Inflammatory macrophage treated with lipopolysaccharide for 1 hour (primary cell): ENCODE measurements at places on chromosomes 12 and 14.

DNA sequence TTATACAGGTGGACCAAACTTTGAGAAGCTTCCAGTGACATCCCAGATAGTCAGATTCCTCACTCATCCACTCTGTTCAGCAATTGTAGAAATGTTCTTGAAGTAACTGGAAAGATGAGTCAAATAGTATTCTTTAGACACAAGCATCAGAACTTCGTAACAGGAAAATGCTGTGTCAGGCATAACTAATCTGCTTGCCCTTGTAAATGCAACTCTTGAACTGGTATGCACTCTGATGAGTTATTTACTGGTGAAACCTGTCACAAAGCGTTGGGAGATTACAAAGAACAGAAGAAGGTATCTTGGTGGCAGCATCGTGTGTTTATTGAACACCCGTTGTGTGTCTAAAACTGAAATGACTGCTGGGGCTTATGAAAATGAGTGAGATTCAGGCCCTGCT, 10.8 kb upstream of the DUSP6 start:
- DNase-seq: no peak

- DNase-seq: peak; percentile 12
Observed at GRCh38 chr14:90409209-90409730, 12.4 kb downstream of the CALM1 start.

- DNase-seq: no peak
Observed at GRCh38 chr14:26839481-26839880, 241.6 kb upstream of the NOVA1 start.

DNA sequence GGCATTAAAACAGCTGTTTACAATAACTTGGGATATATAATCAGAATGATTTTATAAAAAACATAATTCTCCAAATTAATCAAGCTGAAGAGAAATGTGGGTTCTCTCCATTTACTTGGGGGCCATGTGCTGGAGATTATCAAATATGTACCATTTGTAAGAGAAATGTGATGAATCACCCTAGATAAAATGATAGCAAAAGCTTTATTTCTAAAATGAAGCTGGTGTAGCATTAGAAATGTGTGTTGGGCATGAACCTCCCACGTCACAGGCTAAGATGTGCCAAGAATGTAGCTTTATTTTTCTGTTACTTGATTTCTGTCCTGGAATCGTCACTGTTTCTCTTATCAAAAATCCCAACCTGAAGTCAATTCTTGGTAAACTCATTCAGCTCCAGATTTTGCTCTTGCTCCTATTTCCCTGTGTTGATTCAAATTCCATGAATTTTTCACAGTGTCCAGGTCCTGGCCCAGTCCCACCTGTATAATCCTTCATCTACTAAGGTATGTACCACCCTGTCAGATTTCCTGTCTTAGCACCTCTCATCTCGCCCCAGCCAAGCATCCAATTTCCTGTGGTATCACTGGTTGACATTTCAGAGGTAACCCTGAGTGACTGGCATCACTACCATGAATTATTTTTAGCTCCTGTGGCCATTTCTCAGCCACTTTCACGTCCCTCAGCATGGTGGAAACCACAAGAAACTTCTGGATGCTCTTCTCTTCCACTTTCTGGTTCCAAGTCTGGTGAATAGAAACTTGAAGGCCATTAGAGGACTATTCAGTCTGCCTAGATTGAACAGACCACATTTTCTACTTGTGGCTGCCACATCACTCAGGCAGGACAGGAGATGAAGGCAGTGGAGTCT, 103.6 kb upstream of the FLRT2 start:
- DNase-seq: no peak

DNA sequence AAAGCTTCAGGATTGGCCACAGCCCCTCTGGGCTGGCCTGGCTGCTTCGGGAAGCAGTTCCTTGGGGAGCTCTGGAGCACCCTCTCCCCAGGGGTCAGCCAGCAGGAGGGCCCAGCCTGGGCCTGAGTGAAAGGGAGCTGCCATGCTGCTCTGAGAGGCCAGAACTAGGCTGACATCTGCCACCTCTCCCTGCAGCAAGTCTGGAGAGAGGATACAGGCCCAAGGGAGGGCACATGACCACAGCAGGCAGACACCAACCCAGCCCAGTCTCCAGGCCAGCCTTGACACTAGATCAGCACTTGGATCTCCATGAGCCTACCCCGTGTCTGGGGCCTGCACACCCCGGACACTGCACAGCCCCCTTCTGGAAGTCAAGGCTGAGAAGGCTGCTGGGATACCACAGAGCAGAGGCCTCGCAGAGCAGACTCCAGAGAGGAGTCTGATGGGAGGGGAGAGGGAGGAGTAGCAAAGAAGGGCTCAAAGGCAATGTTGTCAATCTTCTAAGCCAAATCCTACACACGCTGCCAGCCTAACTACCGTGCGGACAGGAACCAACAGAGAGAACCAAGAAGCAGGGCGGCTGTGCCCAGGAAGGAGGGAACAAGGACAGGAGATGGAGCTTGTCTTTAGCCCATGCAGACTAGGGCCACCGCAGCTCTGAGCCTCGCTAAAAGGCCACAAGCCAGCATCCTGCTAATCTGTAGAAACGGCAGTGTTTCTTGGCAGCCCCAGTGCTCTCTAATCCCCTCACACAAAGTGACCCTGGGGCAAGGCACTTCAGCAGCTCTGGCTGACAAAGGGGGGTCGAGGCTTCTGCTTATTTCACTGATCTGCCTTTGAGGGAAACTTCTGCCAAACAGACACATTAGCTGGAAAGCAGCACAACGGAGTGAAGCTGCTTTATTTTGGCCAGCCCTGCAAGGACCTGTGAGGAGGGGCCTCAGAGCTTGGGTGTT, 12.9 kb downstream of the COL2A1 start:
- no peak for DNase-seq

DNA sequence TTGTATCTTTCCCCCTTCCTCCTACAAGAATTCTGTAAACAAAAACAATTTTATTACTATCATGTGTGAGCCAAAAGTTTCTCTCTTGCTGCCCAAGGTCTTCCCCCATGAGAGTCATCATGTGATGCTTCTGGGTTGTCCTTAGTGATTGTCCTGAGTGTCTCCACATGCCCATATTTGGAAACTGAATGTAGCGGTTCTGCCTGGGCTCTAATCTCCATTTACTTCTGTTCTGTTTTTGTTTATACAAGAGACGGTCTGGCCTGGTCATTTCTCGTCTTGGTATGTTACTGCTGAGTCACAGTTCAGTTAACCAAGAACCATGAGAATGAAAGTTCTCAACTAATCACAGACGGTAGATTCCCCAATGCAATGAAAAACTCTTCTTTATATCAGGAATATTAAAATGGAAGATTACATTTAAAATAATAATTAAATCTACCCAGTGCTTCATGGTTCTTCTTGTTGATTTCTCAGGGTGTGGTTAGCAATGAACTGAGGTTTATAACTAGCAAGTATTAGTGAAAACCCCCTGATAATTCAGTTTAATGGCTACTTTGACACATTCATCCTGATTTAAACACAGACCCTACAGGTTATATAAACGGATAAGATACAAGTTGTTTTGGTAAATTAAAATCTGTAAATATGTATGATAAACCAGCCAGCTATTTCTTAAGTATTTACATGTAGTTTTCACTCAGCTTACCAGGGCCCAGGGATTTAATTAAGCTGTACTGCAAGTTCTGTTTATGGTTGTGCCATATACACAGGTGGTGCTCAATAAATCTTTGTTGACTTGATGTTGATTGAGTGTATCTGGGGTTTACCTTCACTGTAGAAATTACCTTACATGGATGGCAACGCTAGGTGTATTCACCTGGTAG, 81.1 kb downstream of the PELI2 start:
- DNase-seq: peak; percentile 85

DNA sequence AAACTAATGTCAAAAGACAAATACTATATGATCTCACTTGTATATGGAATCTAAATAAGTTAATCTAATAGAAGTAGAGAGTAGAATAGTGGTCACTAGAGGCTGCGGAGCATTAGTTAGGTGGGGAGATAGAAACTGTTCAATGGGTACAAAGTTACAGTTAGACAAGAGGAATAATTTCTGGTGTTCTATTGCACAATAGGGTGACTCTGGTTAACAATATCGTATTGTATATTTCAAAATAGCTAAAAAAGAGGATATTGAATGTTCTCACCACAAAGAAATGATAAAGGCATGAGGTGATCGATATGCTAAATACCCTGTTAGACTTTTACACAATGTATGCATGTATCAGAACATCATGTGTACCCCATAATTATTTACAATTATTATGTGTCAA, 42.9 kb downstream of the IGF1 start:
- no peak for DNase-seq

DNA sequence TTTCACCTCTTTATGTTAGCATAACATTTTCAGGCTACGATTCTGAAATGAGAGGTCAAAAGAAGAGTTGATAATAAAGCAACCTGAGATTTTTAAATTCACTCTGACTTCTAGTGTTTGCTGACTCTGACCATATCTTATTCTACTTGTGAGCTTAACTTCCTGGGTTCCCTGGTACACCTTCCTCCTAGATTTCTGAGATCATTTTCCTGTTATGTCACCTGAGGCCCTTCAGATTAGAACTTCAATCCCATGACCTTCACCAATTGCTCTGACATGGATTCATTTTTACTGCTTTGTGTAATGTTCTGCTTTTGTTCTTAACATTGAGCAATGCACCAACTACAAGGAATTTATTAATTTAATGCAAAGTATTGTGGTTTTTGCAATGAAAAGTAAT, 542.9 kb upstream of the FLRT2 start:
- DNase-seq: no peak

DNA sequence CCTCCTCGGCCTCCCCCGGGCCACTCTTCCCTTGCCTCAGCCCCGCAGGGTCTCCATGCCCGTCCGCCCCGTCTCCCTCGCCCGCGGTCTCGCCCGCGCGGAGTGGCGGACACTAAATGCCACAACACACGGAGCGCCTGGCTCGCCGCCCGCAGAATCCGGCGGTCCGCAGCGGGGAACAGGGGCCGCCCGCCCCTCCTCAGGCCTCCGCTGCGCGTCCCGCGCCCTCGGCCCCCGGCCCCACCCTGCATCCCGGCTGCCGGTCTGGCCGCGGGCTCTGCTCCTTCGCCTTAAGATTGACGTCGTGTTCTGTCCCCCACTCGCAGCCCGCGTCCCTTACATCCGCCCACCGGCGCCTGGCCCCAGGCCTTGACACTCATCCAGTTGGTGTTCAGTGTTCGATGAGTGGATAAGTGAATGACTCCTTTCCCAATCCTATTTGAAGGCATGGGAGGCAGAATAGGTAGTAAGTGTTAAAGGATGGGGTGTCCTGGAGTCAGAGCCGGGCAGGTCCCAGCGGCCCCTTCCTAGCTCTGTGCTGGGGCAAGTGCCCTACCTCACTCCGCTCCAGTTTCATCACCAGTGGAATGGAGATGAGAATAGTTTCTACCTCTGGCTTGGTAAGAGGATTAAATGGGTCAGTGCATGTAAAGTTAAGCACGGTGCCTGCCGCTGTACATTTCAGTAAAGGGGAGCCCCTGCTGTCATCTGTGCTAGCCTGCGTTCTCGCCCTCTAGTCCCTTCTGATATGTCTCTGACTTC, 622 bp downstream of the TECPR2 start:
- DNase-seq: peak; percentile 23

DNA sequence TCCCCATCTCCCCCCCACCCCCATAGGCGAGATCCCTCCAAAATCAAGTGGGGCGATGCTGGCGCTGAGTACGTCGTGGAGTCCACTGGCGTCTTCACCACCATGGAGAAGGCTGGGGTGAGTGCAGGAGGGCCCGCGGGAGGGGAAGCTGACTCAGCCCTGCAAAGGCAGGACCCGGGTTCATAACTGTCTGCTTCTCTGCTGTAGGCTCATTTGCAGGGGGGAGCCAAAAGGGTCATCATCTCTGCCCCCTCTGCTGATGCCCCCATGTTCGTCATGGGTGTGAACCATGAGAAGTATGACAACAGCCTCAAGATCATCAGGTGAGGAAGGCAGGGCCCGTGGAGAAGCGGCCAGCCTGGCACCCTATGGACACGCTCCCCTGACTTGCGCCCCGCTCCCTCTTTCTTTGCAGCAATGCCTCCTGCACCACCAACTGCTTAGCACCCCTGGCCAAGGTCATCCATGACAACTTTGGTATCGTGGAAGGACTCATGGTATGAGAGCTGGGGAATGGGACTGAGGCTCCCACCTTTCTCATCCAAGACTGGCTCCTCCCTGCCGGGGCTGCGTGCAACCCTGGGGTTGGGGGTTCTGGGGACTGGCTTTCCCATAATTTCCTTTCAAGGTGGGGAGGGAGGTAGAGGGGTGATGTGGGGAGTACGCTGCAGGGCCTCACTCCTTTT, 2.7 kb downstream of the GAPDH start:
- no peak for DNase-seq

GRCh38 chr14:85573406-85573805, 43.5 kb downstream of the FLRT2 start:
- DNase-seq: no peak

DNA sequence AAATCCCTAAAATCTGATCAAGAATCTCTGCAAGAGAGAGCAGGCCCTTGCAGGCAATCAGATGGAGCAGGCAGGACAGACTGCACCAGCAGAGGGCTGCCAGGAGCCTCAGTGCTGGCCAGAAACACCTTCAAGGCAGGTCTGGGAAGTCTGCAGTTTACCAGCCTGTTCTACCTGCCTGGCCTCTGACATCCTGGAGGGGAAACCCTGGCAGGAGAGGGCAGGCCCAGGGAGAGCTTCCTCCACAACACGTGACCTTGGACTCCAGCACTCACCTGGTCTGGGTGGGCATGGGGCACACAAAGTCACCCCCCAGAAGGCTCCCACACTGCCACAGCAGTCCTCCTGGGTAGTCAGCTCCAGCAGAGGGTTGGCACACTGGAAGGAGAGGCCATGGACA, 56.0 kb downstream of the ISCA2 start:
- DNase-seq: no peak

GRCh38 chr12:104010606-104011169, 39.3 kb downstream of the GLT8D2 start:
- no peak for DNase-seq

GRCh38 chr12:92890601-92891106, 38.4 kb downstream of the EEA1 start:
- no peak for DNase-seq

GRCh38 chr14:89078021-89078795, 253.8 kb downstream of the TTC8 start:
- DNase-seq: no peak

DNA sequence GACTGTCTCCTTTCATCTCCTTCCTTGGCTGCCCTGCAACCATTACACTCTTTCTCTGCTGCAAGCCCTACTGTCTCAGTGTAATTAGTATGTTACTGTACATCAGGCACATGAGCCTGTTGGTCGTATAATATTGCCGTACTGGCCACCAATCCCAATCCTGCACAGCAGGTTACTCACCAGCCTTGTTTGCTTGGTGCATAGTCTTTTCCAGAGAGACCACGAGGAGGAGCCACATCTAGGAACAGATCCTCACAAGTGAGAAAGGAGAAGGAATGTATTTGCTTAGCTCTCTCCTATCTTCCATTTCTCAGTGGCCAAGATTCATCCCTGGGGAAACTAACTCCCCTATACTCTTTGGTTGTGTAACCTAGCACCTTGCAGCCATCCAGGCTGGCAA, 33.0 kb upstream of the BICDL1 start:
- DNase-seq: no peak
